ENCODE measurements at places on chromosomes 7 and 10. TPM values are rescaled to one million over a fixed set of nuclear protein-coding genes. Genes with fewer than 3 reads are reported as not detected.
A peak's percentile ranks its signal among the peaks of the same experiment; 100 is the strongest.

Gene SVIL
- 67.0 TPM for total RNA-seq

DNA sequence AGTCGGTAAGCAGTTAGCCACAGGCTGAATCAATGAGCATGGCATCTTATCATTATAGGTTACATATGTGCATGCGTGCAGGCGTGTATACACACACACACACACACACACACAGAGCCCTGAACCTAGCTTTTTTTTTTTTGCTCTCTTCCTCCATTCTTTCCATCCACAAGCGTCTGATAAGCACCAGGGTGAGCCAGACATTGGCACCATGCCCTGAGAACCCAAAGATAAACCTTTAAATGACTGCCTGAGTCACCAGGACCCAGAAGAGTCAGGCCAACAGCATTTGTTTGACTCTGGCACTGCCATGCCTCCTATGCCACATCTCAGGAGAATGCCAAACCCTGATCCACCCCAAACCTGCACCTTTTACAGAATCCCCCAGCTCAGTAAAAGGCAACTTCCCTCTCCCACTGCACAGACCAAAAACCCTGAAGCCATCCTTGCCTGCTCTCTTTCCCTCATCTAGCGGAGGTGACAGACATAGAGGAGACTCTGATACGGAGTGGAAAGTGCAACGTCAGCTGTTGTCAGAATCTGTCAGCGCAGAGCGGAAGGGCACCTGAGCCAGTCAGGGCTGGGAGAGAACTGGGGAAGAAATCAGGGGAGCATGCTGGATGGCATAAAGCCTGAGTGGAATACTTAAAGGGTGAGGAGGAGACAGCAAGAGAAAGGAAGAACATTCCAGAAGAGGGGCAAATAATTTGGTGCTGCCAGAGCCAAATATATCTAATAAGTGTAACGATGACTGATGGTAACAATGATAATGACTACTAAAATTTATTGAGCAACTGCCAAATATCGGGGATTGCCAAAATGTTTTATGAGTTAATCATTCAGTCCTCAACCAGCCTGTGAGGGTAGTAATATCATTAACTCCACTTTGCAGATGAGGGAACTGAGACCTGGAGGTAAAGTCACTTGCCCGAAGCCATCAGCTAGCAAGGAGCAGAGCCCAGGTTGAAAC is 3.2 kb downstream of the PARP12 start:
- peak; percentile 73 for DNase-seq

DNA sequence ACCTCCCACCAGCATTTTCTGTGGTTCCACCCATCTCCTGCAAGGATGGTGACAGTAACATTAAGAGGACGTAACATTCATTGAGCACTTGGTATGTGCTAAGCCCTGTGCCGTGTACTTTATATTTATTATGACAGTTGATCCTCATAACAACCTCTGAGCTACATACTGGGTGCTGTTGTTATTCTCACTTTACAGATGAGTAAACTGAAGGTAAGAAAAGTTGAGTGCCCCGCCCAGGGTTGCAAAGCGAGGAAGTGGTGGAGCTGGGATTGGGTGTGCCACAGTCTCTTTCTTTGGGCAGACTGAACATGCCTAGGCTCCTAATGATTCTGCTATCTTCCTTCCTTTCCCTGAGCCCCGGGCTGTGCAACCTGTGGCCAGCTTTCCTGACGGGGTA is 107.4 kb downstream of the SH3PXD2A start:
- no peak for DNase-seq

Gene ADAM22
- total RNA-seq, result 1.4 TPM

GRCh38 chr10:110840225-110840922 is 31.4 kb upstream of the PDCD4 start:
- DNase-seq, result no peak

Gene AGAP6
- 4.7 TPM for total RNA-seq

Gene LRMDA
- total RNA-seq, result 24.3 TPM
